ENCODE measurements at places on chromosomes 12 and 14.

- no peak for DNase-seq
Observed at GRCh38 chr14:95150910-95151309, 6.4 kb downstream of the DICER1 start.

GRCh38 chr14:53885136-53885640 is 71.4 kb downstream of the BMP4 start:
- no peak for DNase-seq

GRCh38 chr12:106084014-106084671 is 54.6 kb downstream of the NUAK1 start:
- DNase-seq: no peak

DNA sequence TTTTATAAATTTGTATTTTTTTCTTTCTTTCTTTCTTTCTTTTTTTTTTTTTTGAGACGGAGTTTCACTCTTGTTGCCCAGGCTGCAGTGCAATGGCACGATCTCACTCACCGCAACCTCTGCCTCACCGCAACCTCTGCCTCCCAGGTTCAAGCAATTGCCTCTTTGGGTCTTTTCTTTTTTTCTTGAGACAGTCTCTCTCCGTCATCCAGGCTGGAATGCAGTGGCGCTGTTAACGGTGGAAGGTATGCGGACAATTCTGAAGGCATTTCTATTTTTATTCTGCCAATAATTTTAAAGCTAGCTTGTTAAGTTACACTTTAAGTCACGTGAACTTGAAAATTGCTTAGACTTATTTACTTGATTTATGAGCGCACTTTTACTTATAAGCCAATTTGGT is 8.8 kb upstream of the PHC1 start:
- DNase-seq: no peak

DNA sequence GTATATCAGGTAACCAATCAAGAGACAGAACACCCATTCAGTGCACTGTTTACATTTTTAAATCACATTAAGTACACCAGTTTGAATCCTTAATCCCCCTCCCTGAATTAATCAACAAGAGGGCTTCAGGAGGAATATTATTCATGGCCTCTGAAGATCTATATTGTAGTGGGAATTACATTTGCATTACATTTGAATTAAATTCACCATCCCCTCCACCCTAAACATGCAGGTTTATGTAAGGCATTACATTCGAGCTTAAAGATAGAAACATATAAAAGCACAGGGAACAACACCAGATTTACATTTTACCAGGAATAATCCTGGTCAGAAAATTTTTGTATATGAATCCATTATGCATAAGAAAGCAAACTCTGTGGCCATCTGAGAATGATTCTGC is 197.8 kb upstream of the KITLG start:
- no peak for DNase-seq

GRCh38 chr14:28542040-28542439 is 224.5 kb upstream of the FOXG1 start:
- DNase-seq: no peak

GRCh38 chr12:71472441-71472911 is 32.9 kb downstream of the LGR5 start:
- DNase-seq: no peak

DNA sequence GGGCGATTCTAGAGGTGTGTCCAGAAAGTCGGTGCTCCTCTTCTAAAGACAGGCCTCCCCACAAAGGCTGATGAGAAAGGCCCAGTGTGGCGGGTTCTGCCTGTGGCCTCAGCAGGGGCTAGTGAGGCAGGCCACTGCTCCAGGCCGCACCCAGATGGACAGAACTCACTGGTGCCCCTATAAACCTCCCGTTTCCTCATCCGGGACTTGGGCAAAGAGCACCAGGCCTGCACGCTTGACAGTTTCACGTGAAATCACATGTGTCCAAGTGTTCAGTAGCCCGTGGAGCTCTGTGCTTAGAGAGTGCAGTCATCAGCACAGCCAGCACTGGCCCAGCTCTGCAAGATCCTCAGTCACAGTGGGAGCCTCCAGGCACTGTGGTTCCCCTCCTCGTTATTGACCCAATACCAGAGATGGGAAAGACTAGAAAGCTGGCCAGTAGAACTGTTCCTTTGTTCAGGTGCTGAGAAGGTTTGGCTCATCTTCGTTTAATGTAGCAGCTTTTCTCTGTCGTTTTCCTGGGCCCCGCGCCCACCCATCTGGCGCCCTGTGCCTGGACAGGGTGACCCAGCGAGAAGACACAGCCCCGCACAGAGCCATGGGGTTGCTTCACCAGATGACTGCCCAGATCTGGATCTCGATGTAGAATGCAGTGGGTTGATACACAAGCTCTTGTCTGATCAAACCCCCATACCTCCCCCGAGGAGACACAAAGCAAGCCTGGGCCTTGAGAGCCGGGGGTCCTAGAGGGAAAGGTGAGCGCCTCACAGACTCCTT is 26.3 kb downstream of the IL31 start:
- DNase-seq: no peak

- DNase-seq: peak; percentile 24
Observed at GRCh38 chr12:106919910-106920544, 35.7 kb upstream of the TMEM263 start.

DNA sequence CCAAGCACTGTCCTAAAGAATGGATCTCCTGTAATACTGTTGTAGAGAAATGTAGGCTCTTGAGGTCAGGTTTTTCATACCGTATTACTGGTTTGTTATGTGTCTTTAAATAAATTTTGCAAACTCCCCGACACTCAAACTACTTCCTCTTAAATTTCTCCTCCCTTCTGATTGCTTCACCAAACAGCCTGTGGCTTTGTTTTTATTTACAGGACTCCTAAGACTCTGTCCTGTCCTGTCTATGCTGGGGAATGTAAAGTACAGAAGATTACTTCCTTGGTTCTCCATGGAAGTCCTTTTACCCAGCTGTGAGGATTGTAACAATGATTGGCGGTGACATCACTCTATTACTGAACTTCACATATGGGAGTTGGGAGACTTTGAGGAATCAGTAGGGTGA is 873.5 kb downstream of the DIO2 start:
- no peak for DNase-seq

DNA sequence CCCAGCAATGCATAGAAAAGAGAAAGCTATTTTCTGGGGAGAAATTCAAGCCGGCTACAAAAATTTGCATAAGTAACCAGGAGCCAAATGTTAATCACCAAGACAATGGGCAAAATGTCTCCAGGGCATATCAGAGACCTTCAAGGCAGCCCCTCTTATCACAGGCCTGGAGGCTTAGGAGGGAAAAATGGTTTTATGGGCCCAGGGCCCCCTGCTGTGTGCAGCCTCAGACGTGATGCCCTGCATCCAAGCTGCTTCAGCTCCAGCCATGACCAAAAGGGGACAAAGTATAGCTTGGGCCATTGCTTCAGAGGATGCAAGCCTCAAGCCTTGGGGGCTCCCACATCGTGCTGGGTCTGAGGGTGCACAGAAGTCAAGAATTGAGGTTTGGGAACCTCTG is 15.8 kb downstream of the TMEM233 start:
- no peak for DNase-seq

DNA sequence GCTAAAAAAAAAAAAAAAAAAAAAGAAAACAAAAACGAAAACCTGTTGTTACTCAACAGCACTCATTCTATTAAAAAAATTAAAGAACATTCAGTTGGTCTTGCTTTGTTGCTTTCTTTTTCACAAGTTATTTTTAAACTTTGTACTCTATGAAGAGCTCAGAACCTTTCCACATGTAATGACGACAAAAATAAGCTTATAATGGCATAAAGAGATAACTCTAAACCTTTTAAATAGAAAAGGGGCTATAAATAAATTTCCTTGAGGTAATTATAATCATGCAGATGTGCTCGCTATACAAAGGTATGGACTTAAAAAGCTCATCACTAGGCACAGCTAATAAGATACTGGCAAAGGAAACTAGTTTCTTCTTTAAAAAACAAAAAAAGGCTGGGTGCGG is 13.4 kb downstream of the NR2C1 start:
- no peak for DNase-seq

DNA sequence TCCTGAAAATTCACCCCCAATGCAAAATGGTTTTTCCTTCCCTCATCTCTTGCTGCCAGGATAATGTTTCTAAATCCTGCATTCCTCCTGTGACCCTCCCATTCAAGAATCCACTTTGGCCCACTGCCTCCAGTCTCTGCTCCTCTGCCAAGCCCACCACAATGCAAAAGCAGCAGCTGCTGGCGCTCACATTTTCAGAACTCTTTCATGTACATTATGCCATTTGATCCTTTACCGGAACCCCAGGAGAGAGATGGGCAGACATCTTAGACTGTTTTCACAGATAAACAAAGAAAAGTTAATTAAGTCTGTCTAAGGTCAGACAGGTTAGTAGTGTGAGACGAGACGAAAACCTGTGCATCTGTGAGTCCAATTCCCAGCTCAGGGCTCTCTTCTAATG is 12.9 kb downstream of the LRIG3 start:
- DNase-seq: no peak

GRCh38 chr12:67647181-67647798 is 1.3 kb upstream of the DYRK2 start:
- no peak for DNase-seq

GRCh38 chr14:56241461-56241860 is 123.2 kb downstream of the PELI2 start:
- no peak for DNase-seq

DNA sequence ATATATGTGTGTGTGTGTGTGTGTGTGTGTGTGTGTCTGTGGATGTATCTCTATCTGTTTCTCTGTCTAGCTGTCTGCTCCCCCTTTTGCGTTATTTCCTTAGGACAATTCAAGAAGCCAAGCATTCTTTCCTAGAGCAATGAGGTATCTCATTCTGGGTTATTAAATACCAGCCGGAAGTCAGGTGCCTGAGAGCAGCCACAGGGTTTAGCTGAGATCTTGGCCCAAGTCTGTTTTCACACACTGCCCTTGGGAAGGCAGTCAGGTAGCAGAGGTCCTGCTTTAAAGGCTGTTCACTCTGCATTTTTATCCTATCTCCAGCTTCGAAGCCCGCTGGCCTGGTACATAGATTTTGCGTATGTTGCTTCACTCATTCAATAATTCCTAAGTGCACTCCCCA is 76.8 kb downstream of the TSPAN9 start:
- DNase-seq: no peak

GRCh38 chr12:124556896-124557501 is 10.4 kb downstream of the NCOR2 start:
- DNase-seq: no peak

DNA sequence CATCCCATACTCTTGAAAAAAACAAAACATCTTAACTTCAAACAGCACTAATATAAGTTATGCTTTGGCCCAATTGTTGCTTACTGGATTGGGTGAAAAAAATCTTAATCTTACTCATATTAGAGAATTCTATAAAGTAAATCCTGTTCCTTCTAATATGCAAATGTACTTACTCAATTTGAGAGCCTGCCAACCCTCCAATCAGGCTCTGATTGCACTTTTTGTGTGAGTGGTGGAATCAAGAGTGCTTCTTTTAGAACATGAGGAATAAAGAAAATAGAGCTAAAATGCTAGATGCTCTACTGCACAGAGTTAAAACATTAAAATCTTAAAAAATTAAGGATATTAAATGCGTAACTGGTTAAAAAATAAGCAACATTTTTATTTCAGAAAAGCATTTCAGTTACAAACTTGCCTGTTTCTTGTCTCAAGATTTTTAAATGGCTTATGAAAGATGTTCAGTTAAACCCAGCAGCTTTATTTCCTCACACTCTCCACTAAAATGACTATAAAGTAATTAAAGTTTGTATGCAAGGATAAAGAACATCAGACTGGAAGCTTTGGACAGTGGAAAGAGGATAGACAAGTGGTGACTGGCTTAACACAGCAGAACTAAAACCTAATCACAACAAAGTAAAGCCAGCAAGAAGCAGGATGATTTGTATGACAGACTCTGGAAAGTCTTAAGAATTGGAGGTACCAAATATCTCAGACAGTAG is 177.5 kb downstream of the SLC2A13 start:
- no peak for DNase-seq

DNA sequence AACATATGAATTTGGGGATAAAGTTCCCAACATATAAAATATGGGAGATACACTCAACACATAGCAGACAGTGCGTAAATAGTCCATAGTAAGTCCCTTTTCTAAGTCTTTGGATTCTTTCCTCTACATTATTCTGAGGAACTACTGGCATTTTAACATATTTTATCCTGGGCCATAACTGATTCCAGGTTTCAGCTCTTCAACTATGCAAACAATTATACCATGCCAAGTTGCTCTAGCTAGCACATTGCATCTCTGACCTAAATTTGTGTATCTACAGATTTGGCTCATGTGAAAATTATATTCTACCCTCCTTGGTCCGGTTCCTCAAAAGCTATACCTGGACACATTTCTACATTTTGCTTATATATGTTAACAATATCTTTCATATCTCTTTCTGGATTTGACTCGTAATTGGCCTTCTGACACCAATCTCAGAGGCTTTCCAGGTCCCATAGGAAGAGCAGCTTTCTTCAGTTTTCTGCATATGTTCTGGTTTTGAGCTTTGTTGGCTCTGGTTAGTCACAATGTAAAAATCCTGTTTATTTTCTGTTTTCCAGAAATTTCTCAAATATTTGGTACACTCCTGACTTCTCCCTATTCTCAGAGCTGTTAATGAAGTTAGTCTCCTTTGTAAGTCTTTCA is 305.4 kb downstream of the BMP4 start:
- no peak for DNase-seq

DNA sequence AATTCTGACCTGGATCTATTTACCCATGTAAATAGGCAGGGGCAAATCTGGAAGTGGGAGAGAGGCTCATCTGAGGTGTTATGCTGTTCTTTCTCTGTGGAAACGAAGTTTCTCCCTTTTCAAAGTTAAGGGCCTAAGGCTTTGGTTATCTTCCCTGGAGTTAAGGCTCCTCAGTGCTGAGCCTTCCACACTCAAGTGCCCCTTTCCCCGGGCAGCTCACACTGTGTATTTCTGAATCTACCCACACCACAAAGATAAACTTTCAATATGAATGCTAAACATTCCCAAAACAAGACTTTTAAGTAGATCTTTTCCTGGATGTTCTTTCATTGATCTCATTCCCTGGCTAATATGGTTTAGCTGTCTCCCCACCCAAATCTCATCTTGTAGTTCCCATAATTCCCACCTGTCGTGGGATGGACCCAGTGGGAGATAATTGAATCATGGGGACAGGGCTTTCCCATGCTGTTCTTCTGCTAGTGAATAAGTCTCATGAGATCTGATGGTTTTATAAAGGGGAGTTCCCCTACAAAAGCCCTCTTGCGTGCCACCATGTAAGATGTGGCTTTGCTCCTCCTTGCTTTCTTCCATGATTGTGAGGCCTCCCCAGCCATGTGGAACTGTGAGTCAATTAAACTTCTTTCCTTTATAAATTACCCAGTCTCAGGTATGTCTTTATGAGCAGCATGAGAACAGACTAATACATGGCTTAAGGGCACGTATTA is 251.1 kb downstream of the NAV3 start:
- no peak for DNase-seq

GRCh38 chr12:97924122-97924521 is 461.5 kb downstream of the RMST start:
- no peak for DNase-seq

- no peak for DNase-seq
Observed at GRCh38 chr12:24780697-24781368, 168.1 kb downstream of the BCAT1 start.

DNA sequence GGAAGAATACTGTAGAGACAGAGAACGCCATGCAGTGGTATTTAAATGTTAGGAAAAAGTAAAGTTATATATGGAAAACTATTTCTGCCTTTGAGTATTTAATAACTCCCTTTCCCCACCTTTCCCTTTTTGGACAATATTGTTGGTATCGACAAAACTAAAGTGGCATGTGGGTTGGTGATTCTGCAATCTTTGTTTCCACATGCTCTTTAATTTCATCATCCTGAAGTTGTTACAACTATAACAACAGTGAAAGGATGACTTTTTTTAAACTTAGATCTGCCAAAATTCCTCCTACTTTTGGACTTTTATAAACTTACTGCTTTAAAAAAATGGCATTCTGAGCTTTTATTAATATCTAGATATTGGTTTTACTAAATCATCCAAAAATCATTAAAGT is 25.3 kb downstream of the TTC8 start:
- no peak for DNase-seq

Data from CD4-positive, alpha-beta T cell treated with Interleukin-6 at 100 ng/mL for 8 hours (primary cell).